Activated T-cell treated with anti-CD3 and anti-CD28 coated beads, Interleukin-2, amount 50 U/mL, for 72 hours (primary cell): ENCODE measurements at places on chromosomes 2 and 18. TPM values are rescaled to one million over a fixed set of nuclear protein-coding genes. Genes with fewer than 3 reads are reported as not detected.
A peak's percentile ranks its signal among the peaks of the same experiment; 100 is the strongest.

UGT1A10 gene
- total RNA-seq, result not detected

SERPINB7 gene
- not detected for total RNA-seq

LOXL3 gene
- 3.1 TPM for total RNA-seq

GATA6 gene
- 0.39 TPM for total RNA-seq

ACYP2 gene
- 9.6 TPM for total RNA-seq

- DNase-seq, result no peak
Measured at GRCh38 chr2:40642237-40642636, 190.3 kb upstream of the SLC8A1 start.

IL36A gene
- total RNA-seq, result not detected

GRCh38 chr18:45384137-45384961 is 230.9 kb upstream of the SLC14A2 start:
- DNase-seq, result peak; percentile 52

VWA3B gene
- 0.21 TPM for total RNA-seq

REG1B gene
- total RNA-seq, result not detected

FBXO15 gene
- total RNA-seq, result 1.0 TPM

GRCh38 chr2:218436992-218437391 is 18.1 kb downstream of the VIL1 start:
- no peak for DNase-seq

DNA sequence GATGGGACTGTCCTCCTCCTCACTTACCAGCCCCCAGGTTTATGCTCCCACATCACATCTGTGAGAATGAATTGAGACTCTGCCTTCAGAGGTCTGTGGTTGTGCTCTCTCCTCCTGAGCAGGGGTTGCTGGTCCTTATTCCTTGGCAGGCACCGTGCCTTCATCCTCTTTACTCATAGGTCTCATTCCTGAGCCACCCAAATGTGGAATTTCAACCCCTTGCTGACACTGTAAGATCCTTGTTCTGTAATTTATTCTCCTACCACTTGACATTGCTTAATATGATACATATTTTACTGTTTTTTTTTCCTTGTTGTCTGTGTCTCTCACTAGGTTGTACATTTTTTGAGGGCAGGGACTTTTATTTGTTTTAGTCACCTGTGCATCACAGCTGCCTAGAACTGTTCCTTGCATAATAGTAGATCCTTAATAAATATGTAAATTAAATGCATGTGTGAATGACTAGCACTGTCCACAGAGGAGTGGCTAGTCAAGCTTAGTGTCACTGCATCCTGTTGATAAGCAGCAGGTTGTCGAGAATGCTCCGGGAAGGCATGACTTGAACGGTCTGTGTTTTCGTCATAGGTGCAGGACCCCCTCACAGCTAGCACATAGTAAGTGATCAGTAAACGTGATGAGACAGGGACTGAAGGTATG is 180.6 kb downstream of the ZNF407 start:
- DNase-seq, result no peak

DNA sequence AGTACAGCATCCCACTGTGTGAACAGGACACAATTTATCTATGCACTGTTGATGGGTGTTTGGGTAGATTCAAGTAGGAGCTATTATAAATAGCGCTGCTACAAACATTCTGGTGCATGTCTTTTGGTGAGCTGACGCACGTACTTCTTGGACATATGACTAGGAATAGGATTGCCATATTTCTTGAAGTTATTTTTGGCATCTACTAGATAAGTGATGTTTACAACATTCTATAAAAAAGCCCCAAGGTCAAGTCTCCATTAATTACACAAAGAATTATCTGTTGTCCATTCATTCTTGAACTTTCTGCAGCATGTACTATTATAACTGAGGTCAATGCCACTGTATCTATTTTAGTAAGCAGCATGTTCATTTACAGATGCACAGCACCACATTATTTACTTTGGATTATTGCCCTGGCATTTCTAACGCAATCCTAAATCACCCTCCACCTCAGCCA is 225.5 kb upstream of the TMEM200C start:
- DNase-seq, result no peak

GRCh38 chr2:231634951-231635875 is 42.5 kb downstream of the TEX44 start:
- no peak for DNase-seq

- DNase-seq, result no peak
Measured at GRCh38 chr2:178630581-178630980, 150.3 kb downstream of the PLEKHA3 start.

- DNase-seq, result peak; percentile 14
Measured at GRCh38 chr2:182077448-182078142, 91.9 kb downstream of the PPP1R1C start.

ADCYAP1 gene
- total RNA-seq, result not detected

MAP3K19 gene
- not detected for total RNA-seq
